ENCODE measurements at places on chromosomes 4 and X. TPM values are rescaled to one million over a fixed set of nuclear protein-coding genes. Genes with fewer than 3 reads are reported as not detected.

DNA sequence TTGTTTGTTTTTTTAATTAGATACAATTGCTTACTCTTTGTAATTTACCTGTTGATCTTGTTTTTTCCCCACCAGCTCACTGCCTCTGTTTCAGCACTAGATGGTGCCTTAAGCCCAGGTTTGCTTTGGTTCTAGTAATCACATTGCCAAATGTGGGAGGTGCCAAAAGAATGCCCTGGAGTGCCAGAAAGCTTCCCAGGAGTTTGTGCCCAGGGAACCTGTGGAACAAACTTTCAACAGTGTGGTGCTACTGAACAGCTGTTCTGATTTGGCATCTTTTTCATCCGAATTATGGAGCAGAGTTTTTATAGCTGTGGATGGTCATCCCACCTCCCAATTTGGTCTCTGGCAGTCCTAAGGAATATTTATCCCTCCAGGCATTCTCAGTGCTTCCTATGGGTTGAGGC lies 1000.7 kb downstream of the STIM2 start:
- no peak for DNase-seq
- H3K4me3 ChIP-seq, result no peak overlapping the region
- H3K27ac ChIP-seq, result no peak overlapping the region
- no peaks in the 10 kb centered on the region for H3K27me3 ChIP-seq
- no peaks in the 10 kb centered on the region for H3K4me1 ChIP-seq

GRCh38 chr4:130124066-130124465 lies 1028.1 kb downstream of the C4orf33 start:
- H3K36me3 ChIP-seq, result no peaks in the 10 kb centered on the region
- no peaks in the 10 kb centered on the region for H3K4me1 ChIP-seq
- no peak overlapping the region for H3K4me3 ChIP-seq
- H3K27ac ChIP-seq, result no peak overlapping the region
- DNase-seq, result no peak
- no peaks in the 10 kb centered on the region for H3K27me3 ChIP-seq

- no peak for DNase-seq
- no peak overlapping the region for H3K27ac ChIP-seq
- H3K36me3 ChIP-seq, result no peaks in the 10 kb centered on the region
- no peak overlapping the region for H3K4me3 ChIP-seq
- H3K27me3 ChIP-seq, result peaks cover under 1% of the 10 kb centered on the region
- H3K4me1 ChIP-seq, result no peaks in the 10 kb centered on the region
Observed at GRCh38 chr4:27096142-27096824, 235.6 kb downstream of the STIM2 start.

DNA sequence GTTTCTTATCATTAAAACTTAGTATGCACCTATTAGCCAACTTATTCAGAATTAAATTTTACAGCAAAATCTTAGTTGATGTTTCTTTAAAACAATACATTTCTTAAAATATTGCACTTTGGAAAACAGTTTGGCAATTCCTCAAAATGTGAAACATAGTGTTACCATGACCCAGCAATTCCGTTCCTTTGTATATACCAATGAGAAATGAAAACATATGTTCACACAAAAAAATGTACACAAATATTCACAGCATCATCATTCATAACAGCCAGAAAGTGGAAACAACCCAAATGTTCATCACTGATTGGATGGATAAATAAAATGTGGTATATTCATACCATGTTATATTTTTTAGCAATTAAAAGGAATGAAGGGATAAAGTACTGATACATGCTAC lies 50.2 kb downstream of the WDR44 start:
- H3K27me3 ChIP-seq, result no peaks in the 10 kb centered on the region
- no peak overlapping the region for H3K27ac ChIP-seq
- H3K4me3 ChIP-seq, result no peak overlapping the region
- H3K36me3 ChIP-seq, result peaks cover 28% of the 10 kb centered on the region

DNA sequence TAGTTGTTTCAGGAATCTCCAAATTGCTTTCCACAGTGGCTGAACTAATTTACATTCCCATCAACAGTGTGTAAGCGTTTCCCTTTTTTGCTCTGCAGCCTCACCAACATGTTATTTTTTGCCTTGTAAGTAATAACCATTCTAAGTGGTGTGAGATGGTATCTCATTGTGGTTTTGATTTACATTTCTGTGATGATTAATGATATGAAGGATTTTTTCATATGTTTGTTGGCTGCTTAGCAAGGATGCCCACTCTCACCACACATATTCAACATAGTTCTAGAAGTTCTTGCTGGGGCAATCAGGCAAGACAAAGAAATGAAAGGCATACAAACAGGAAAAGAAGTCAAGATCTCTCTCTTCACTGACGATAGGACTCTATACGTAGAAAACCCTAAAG lies 472.4 kb downstream of the ZNF674 start:
- no peak overlapping the region for H3K4me3 ChIP-seq
- no peak overlapping the region for H3K27ac ChIP-seq
- no peak for DNase-seq
- H3K4me1 ChIP-seq, result no peaks in the 10 kb centered on the region
- H3K27me3 ChIP-seq, result no peaks in the 10 kb centered on the region

- H3K4me3 ChIP-seq, result no peak overlapping the region
- no peak for DNase-seq
- H3K4me1 ChIP-seq, result no peaks in the 10 kb centered on the region
Observed at GRCh38 chr4:129278868-129279267, 182.9 kb downstream of the C4orf33 start.

DNA sequence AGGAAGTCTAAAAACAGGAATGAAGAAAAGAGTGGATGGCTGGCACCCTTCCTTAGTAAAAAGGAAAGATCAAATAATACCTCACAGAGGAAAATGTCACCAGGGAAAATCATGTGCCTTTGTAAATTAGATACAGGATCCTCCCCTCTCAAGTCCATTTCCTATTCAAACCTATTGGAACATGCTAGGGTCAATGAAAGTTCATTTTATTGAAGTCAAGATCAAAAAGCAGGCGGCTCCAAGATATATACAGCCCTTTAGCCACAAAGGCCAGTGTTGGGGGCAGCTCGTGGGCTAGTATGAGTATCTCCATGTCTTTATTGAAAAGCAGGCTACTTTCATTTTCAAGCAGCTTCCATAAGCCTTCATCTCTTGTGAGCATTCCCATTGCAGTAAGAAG lies 141.1 kb downstream of the QDPR start:
- no peaks in the 10 kb centered on the region for H3K36me3 ChIP-seq
- H3K4me1 ChIP-seq, result no peaks in the 10 kb centered on the region
- no peak for DNase-seq
- H3K4me3 ChIP-seq, result no peak overlapping the region
- H3K27me3 ChIP-seq, result no peaks in the 10 kb centered on the region
- H3K27ac ChIP-seq, result no peak overlapping the region

DNA sequence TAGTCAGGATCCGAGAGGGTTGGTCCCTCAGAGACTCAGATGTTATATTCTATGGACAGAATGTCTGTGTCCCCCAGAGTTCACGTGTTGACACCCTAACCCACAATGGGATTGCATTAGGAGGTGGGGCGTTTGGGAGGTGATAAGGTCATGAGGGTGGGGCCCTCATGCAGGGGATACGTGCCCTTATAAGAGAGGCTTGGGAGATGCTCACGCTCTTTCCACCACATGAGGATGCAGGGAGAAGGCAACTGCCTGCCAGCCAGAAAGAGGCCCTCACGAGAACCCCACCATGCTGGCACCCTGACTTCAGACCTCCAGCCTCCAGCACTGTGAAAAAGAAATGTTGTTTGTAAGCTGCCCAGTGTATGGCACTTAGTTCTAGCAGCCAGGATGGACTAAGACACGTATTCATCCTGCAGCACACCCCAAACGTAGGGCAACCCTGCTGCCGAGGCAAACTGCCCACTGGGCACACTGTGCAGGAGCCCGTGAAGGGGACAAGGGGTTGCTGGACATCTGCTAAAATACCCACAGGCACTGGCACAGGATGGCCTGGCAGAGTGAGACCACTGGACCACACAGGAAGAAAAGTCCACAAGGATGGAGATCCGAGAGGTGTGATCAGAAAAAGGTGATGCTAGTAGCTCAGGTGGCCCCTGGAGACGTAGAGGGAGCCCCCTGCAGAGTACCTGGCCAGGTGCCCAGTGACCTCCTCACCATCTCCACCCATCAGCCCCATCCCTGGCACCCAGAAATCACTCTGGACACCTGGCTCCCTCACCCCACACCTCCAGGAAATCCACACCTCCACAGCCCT lies 62.7 kb downstream of the HTRA3 start:
- H3K36me3 ChIP-seq, result no peaks in the 10 kb centered on the region
- peaks cover 4% of the 10 kb centered on the region for H3K4me1 ChIP-seq
- H3K27me3 ChIP-seq, result no peaks in the 10 kb centered on the region
- no peak overlapping the region for H3K4me3 ChIP-seq

DNA sequence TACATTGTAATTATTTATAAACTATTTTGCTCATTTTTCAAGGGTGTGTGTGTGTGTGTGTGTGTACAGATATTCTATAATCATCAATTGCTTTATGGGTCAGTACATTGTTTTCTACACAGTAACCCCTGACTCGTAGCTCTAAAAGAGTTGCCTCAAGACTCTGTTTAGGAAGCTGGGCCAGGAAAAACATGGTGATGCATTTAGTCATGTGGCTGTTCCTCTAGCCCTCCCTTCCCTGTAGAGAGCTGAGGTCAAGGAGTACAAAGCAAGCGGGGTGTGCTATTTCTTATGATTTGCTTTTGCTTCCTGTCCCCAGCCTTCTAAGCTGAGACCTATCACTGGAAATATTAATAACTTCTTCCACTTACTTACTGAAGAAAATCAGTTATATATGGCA lies 34.8 kb upstream of the SPANXD start:
- H3K36me3 ChIP-seq, result no peaks in the 10 kb centered on the region
- H3K4me3 ChIP-seq, result no peak overlapping the region
- H3K4me1 ChIP-seq, result no peaks in the 10 kb centered on the region
- H3K27ac ChIP-seq, result no peak overlapping the region

DNA sequence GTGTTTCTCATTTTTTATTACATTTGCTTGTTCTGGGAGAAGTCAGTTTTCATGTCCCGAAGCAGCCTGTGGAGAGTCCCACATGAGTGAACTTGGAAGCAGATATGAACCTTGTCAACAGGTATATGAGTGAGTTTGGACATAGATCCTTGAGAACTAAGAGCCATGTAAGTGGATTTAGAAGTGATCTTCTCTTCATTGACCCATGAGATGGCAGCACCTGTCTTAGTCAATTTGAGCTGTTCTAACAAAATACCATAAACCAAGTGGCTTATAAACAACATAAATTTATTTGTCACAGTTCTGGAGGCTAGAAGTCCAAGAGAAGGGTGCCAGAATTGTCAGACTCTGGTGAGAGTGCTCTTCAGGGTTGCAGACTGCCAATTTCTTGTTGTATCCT lies 1043.8 kb downstream of the ADGRL3 start:
- H3K27ac ChIP-seq, result no peak overlapping the region
- H3K4me3 ChIP-seq, result no peak overlapping the region
- H3K4me1 ChIP-seq, result no peaks in the 10 kb centered on the region
- DNase-seq, result no peak

DNA sequence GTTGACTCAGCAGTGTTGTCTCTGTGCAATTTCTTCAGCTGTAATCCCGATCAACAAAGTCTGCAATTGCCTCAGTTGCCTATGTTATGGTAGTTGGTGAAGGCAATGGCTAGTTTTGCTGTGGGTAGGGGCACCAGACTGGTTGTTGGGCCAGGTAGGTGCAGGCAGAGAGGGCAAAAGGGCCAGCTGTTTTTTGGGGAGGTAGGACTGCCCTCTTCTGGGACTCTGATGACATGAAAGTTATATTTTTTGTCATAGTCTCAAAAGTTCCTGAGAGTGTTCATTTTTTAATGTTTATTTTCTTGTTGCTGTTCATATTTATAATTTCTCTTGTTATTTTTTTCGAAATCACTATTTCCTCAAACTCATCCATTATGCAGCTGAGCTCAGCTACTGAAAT lies 25.1 kb downstream of the DCAF12L2 start:
- H3K36me3 ChIP-seq, result no peaks in the 10 kb centered on the region
- no peak for DNase-seq
- H3K27me3 ChIP-seq, result no peaks in the 10 kb centered on the region
- no peak overlapping the region for H3K4me3 ChIP-seq

GRCh38 chr4:5691491-5692132 lies 16.7 kb downstream of the EVC2 start:
- H3K27me3 ChIP-seq, result no peaks in the 10 kb centered on the region
- H3K4me1 ChIP-seq, result no peaks in the 10 kb centered on the region
- peaks cover 52% of the 10 kb centered on the region for H3K36me3 ChIP-seq
- no peak overlapping the region for H3K27ac ChIP-seq

DNA sequence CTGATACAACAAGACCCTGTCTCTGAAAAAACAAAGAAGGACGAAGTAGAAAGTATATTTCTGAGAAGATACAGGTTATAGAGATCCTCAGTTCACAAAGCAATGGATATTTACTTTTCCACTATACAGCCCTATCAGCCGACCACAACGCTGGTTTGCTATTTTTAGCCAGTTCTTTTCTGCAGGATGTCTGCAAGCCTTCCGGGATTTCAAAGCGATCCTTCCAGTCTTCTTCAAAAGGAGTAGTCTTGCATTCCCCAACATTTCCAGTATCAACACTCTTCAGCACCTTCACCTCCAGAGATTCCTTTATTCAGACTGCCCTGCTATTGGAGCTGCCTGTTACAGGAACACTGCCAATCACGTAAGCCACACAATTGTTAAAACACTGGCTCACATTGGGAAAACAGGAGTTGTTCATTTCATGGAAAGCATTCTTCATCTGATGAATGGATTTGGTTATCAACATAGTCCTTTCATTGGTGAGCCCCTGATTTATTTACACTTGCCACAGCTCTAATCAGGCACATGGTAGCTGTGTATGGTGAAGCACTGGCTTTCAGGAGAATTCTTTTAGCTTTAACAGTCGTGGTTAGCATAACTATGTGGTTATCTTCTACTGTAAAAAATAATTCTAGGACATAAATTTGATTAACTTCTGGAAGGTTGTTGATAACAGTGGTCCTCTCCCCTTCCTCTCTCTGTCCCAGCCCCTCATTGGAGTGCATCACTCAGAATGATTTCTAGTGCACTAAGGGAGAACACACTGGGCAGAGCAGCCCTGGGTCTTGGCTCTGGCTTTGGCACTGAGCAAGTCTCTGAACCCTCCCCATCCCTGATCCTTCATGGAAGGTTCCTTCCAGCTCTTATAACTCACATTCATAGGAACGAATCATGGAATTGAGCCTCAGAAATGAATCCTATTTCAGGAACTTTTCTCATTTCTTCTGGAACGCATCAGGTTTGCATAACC lies 109.9 kb upstream of the SORBS2 start:
- H3K27ac ChIP-seq, result no peak overlapping the region
- no peaks in the 10 kb centered on the region for H3K36me3 ChIP-seq
- no peak overlapping the region for H3K4me3 ChIP-seq
- H3K4me1 ChIP-seq, result no peaks in the 10 kb centered on the region
- no peak for DNase-seq

GRCh38 chr4:152590179-152591031 lies 54.5 kb upstream of the FBXW7 start:
- no peak overlapping the region for H3K27ac ChIP-seq
- DNase-seq, result no peak
- no peaks in the 10 kb centered on the region for H3K27me3 ChIP-seq
- H3K4me1 ChIP-seq, result no peaks in the 10 kb centered on the region
- no peak overlapping the region for H3K4me3 ChIP-seq
- no peaks in the 10 kb centered on the region for H3K36me3 ChIP-seq

The CSN1S1 gene
- total RNA-seq, result not detected

The CHRDL1 gene
- total RNA-seq, result 95.8 TPM

The RPS6KA6 gene
- 2.4 TPM for total RNA-seq

The SHROOM3 gene
- 73.3 TPM for total RNA-seq

The OTUD6A gene
- not detected for total RNA-seq

The DNAAF6 gene
- not detected for total RNA-seq

Data from upper lobe of right lung (tissue), 1 donor.